ENCODE measurements at places on chromosomes 3 and 15. TPM values are rescaled to one million over a fixed set of nuclear protein-coding genes. Genes with fewer than 3 reads are reported as not detected.

GRCh38 chr3:131326307-131326706 lies 55.3 kb upstream of the NUDT16 start:
- H3K4me1 ChIP-seq = no peaks in the 10 kb centered on the region
- H3K27me3 ChIP-seq = no peaks in the 10 kb centered on the region
- DNase-seq = no peak
- H3K36me3 ChIP-seq = no peaks in the 10 kb centered on the region

DNA sequence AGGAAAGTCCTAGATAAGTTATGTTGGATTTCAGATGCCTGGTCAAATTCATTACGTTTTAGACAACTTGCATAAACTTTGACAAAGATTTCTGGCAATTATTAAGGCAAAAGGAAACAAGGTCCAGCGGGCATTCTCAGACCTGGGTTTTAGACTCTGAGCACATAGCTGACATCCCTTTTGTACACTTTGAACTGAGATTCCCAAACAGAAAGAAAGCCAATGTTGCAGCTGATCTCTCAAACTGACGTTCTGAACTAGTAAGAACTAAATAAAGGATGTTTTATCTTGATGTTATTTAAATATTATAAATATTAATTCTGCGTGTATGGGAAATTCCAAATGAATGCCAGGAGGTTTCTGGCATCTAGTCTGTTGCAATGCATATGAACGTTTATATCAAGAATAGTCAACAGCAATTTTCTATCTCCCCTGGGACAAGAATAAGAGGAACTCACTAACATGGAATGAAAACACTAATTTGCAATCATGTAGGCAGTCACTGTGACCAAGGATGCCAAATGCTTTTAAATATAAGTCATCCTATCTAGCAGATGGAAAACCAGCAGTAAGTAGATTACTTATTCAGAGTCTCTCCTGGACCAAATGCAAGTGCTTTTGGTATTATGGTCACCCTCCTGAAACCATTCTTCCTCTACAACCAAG lies 202.1 kb downstream of the GREM1 start:
- H3K4me3 ChIP-seq = no peak overlapping the region
- H3K36me3 ChIP-seq = no peaks in the 10 kb centered on the region
- H3K27me3 ChIP-seq = no peaks in the 10 kb centered on the region
- DNase-seq = no peak

GRCh38 chr3:33047842-33048834 lies 48.8 kb downstream of the GLB1 start:
- peaks cover 5% of the 10 kb centered on the region for H3K36me3 ChIP-seq
- peaks cover 7% of the 10 kb centered on the region for H3K4me1 ChIP-seq
- no peak overlapping the region for H3K4me3 ChIP-seq
- no peak overlapping the region for H3K27ac ChIP-seq
- no peaks in the 10 kb centered on the region for H3K27me3 ChIP-seq

GRCh38 chr15:58771621-58772250 lies 634 bp downstream of the MINDY2 start:
- no peak for DNase-seq
- H3K4me3 ChIP-seq = peak overlapping the region; percentile 95
- peak overlapping the region; percentile 94 for H3K27ac ChIP-seq
- no peaks in the 10 kb centered on the region for H3K27me3 ChIP-seq
- peaks cover 45% of the 10 kb centered on the region for H3K4me1 ChIP-seq

GRCh38 chr3:11392860-11393114 lies 120.6 kb downstream of the ATG7 start:
- H3K27me3 ChIP-seq = no peaks in the 10 kb centered on the region
- H3K27ac ChIP-seq = no peak overlapping the region
- DNase-seq = no peak
- no peak overlapping the region for H3K4me3 ChIP-seq

Gene KIF23
- total RNA-seq = 9.8 TPM

DNA sequence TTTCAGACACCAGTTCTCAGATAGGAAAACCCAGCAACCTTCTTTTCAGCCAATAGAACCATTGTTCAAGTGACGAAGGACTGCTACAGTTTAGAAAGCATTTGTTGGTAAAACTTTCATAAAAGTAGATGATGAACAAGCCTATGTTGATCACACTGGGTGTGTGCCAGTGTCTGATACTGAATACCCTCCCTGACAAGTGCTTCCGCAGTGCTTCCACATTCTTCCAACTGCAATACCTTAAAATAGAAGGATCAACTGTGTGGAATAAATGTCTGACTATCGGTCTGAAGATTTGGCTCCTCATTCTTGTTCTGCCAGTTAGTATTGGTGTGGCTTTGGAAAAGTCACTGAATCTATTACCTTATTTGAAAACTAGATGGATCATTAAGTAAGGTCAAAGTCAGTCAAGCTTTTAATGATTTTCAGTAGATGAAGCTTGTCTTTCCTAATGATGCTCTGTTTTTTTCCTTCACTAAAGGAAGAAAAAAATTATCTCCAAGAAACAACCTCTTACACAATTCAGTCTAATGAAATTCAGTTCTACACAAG lies 479.4 kb upstream of the CBLB start:
- no peak overlapping the region for H3K4me3 ChIP-seq
- H3K4me1 ChIP-seq = peaks cover 9% of the 10 kb centered on the region
- no peak overlapping the region for H3K27ac ChIP-seq
- no peaks in the 10 kb centered on the region for H3K27me3 ChIP-seq
- no peaks in the 10 kb centered on the region for H3K36me3 ChIP-seq

- no peaks in the 10 kb centered on the region for H3K36me3 ChIP-seq
- DNase-seq = no peak
- no peaks in the 10 kb centered on the region for H3K4me1 ChIP-seq
- no peaks in the 10 kb centered on the region for H3K27me3 ChIP-seq
- no peak overlapping the region for H3K27ac ChIP-seq
- no peak overlapping the region for H3K4me3 ChIP-seq
Observed at GRCh38 chr15:62153228-62153627, 11.9 kb downstream of the C2CD4B start.

DNA sequence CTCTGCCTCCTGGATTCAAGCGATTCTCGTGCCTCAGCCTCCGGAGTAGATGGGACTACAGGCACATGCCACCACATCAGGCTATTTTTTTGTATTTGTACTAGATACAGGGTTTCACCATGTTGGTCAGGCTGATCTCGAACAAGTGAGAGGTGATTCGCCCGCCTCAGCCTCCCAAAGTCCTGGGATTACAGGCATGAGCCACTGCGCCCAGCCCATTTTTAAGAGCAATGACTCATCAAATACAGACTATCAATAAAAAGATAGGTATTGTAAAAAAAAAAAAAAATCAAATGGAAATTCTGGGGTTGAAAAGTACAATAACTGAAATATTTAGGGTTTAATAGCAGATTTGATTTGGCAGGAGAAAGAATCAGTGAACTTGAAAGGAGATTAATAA lies 129.0 kb downstream of the TJP1 start:
- H3K27ac ChIP-seq = no peak overlapping the region
- H3K36me3 ChIP-seq = no peaks in the 10 kb centered on the region
- no peak for DNase-seq
- no peaks in the 10 kb centered on the region for H3K27me3 ChIP-seq
- no peaks in the 10 kb centered on the region for H3K4me1 ChIP-seq

Gene ACTC1
- total RNA-seq = 125 TPM

Gene JMJD7
- 11.3 TPM for total RNA-seq

- H3K4me1 ChIP-seq = peaks cover 16% of the 10 kb centered on the region
- H3K4me3 ChIP-seq = peak overlapping the region; percentile 47
- H3K36me3 ChIP-seq = no peaks in the 10 kb centered on the region
Observed at GRCh38 chr3:129224984-129225393, 24.4 kb upstream of the COPG1 start.

Gene ZNF502
- total RNA-seq = 3.7 TPM

All from thoracic aorta (tissue), 2 donors.